ENCODE measurements at places on chromosomes 4 and X.

- DNase-seq: no peak
These were observed 18.0 kb upstream of the PDZD4 start for GRCh38 chrX:153848325-153848724.

DNA sequence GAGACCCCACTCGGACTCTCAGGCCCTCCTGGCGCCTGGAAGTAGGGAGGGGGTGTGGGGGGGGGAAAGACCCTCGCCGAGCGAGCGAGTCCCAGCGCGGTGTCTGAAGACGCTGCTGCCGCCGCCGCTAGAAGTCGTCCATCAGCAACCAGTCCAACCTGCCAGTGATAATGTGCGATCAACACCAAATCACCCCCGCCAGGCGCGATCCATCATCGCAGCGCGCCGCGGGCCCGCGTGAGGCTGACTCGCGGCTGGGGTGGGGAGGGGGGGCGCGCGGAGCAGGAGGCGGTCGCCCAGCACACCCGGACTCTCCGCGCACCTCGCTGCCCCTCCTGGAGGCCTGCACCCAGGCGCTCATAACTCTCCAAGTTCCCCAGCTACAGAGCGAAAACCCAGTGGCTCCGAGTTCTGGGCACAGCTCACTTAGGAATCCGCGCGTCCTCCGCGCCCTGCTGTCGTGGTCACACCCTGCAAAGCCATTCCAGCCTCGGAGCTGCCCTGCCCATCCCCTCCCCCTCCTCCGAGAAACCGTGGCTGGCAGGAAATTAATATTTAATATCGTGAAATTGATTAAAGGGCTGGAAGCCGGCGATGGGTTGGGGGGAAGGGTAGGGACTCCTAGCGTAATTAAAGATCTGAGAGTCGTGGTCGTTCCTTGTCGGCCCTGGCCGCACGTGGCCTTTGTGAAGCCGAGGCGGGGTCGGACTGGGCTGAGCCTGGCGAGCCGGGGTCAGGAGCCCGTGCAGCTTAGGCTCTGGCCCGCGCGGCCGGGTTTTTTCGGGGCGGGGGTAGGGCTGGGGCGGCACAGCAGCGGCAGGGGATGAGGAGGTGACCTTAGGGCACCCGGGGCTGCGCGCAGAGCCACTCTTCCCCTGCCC, 58.1 kb upstream of the BCOR start:
- no peak for DNase-seq

- DNase-seq: no peak
These were observed 646 bp upstream of the FAM3A start for GRCh38 chrX:154516656-154517100.

DNA sequence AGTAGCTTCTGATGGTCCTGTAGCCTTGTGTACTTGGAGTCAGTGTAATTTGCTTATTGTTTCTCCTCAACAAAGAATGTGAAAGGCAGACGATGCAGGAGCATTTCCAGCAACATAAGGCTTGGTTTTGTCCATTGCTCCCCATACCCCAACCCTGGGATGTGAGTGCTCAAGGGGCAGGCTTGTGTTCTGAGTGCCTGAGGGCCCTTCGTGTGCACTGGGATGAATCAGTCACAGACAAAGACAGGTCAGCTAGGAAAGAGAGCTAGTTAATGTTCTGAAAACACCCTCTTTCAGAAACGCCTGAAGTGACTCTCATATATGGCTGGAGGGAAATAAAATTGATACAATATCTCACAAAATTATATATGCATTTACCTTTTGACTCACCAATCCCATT, 59.1 kb downstream of the PRPS1 start:
- no peak for DNase-seq

GRCh38 chr4:82287720-82288119, 86.1 kb downstream of the HNRNPD start:
- no peak for DNase-seq

GRCh38 chr4:57351731-57352130, 241.5 kb upstream of the IGFBP7 start:
- no peak for DNase-seq

DNA sequence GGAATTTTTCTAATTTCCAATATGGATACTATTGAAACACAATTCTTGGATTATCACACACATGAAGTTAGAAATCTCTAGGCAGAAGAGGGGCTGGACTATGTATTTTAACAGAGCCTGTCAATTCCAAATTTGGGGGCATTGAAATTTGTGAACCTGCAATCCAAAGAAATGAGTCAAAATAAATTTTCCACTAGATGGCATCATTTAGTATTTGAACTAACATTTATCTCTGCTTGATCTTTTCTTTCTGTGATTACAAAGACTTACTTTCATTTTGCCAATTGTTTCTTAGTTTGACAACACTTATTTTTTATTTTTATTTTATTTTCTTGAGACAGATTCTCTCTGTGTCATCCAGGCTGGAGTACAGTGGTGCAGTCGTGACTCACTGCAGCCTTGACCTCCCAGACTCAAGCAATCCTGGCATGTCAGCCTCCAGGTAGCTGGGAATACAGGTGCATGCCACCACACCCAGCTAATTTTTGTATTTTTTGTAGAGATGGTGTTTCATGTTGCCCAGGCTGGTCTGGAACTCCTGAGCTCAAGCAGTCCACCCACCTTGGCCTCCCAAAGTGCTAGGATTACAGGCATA, 2.7 kb upstream of the PYURF start:
- no peak for DNase-seq

- no peak for DNase-seq
These were observed 2362.2 kb upstream of the AGA start for GRCh38 chr4:179804440-179804839.

DNA sequence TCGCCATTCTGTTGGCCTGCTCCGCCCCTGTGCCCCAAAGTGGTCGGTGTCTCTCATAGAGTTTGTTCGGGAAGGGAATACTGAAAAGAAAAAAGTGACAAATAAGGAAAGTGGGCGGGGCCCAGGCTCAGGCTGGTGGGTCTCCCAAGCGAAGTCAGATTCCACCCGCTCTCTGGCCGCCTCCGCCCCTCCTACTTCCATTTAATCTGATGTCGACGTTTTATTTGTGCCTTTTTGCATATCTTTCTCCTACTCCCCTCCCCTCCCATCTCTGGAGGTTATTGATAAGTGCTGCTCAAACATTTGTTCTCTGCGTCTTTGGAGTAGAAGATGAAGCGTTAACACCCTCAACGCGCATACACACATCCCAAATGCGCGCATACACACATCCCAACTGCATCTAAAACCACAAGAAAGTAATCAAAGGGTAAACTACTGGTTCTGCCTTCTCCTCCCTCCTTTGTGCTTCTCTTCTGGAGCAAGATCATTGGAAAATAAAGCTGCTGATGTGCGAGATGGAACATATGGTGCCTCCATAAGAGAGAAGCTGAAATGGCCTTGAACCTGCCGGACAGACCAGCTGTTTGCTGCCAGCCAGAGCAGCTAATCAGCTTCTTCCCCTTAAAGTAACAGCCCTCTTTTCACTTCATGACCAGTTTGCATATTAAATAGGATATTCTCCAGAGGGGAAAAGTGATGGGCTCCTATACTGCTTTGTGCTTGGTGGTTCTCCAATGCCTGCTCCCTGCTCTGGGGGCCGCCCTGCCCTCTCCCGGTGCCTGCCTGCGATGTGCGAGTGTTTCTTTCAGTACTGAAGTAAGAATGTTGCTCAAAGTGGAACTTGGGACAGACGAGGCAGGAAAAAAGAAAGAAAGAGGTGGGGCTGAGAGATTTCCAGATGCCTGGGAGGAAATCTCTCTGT, 3.1 kb downstream of the MAMLD1 start:
- no peak for DNase-seq

GRCh38 chr4:153641532-153641931, 42.5 kb upstream of the TLR2 start:
- DNase-seq: no peak

GRCh38 chrX:153853180-153853901, 23.0 kb upstream of the PDZD4 start:
- no peak for DNase-seq

GRCh38 chr4:86269354-86269753, 90.5 kb downstream of the MAPK10 start:
- DNase-seq: no peak

DNA sequence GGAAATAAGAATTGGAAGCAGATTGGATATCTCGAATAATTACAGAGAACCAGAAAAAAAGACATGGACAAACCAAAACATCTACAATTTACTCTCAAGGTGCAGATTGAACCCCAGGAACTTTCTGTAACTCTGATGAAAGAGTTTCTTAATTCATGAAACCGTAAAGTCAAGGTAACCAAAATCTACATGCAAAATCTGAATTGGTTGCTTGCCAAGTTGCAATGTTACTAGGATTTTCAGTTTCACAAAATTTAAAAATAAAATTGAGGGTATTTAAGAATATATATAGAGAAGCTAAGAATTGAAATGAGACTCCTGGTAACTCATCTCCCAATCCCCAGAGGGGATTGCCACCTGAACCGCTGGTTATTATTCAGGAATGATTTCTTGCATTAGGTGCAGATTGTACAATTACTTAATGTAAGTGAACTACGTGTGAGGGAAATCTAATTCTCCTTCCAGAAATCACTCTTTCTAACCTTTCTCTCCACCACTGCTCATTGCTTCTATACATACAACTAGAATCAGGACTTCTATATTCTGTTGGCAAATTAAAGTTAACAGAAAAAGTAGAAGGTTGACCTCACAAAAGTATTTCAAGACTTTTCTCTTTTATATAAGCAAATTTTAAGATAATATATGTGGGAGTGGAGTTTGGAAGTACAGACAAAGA, 221.5 kb upstream of the NDST4 start:
- no peak for DNase-seq

- no peak for DNase-seq
These were observed 66.7 kb upstream of the NDUFC1 start for GRCh38 chr4:139368998-139369397.

DNA sequence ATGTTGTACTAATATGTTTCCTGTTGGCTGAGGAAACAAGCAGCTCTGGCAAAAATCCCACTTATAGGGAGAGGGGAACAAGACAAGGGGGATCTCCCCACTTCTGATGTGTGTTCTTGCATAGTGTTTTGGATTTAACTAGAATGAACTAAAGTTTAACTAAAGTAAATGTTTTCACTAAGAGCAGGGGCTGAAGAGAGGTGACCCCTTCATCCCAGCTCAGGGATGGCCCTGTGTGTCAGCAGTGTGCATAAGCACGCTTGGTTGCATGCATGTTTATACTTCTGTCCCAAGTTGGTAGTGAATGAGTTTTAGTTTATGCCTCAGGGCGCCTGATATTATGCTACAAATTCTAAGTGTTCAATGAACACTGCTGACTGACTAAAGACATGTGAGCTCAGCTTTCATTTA, 169.4 kb downstream of the MGST2 start:
- DNase-seq: no peak

- no peak for DNase-seq
These were observed 73.5 kb upstream of the EMCN start for GRCh38 chr4:100591161-100591876.

GRCh38 chr4:8067274-8067936, 91.2 kb downstream of the ABLIM2 start:
- DNase-seq: no peak

DNA sequence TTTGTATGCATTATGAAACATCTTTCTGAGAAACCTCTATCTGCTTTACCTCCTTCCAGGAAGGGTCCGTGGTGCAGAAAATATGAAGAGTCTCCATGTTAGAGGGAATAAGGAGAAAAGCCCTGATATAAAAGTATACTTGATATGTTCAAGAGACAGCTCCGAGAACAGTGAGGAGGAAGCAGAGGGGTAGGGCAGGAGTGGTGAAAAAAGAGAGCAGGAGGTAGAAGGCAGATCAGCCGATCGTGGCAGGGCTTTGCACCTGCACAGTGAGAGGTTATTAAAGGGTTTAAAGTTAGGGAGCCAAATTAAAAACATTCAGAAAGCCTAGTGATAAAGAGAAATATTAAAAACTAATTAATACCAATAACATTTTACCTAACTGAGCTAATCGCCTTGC, 419.7 kb downstream of the FAT4 start:
- DNase-seq: no peak

GRCh38 chr4:169268951-169269760, 1.6 kb downstream of the SH3RF1 start:
- DNase-seq: no peak

- no peak for DNase-seq
These were observed 30.8 kb upstream of the LRBA start for GRCh38 chr4:151045907-151046306.

DNA sequence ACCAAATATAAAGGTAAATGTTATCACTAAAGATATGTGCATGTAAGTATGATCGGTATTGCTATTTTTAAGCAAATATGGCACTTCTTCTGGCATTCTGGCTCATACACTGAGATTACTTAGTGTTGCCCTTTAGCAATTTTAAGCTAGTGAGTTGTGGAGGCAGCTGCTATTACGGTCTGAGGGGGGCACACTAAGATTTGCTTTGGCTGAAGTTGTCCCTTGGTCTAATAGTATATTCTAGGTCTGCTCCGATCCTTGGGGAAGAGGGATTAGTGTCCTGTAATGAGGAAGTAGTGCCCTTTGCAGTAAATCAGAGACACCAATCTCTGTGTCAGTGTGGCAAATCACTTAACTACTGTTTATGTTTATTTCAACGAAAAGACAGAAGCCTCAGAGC, 196.5 kb upstream of the FTHL17 start:
- DNase-seq: no peak

DNA sequence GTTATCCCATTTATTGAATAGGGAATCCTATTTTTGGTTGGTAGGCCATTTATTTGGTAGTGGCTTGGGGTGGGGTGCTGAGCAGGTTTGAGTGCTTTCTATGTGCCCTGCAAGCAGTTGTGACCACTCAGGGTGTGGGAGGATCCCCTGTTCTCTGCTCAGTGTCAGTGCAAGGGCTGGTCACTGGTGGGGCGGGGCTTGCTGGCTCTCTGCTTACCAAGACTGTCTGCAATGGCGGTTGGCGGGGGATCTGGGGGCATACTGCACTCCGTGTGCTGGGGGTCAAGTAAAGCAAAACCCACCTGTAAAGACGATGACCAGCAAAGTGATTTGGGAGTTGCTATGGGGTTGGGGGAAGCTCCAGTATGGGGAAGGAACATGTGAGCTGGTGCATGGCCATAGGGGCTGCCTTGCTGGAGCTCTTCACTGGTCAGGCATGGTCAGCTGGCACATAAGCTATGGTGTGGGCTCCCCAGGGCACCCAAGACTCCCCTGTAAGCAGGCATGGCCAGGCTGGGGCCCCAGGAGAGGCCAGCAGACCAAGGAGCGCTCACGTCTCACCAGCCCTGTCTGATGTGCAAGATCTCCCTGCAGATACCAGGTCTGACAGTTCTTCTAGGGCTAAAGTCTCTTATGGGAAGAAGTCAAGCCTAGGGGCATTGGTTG, 83.0 kb upstream of the GRXCR1 start:
- DNase-seq: no peak

DNA sequence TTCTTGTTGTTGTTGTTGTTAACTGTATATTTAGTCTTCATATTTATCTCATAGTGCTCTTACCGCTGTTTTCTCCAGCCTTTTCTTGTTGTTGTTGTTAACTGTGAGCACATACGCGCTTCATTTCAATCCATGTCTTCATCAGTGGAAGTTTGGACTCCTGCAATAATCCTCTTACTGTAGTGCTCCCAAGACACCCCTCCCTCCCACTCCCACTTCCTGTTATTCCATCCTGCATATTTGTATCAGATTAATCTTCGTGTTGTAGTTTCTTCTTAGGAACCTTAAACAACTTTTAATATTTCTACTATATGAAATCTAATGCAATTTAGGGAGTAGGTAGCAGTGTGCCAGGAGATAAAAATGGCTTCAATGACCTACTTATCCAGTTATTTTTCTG, 674.8 kb downstream of the RAPGEF2 start:
- no peak for DNase-seq

- no peak for DNase-seq
These were observed 61.9 kb downstream of the NR3C2 start for GRCh38 chr4:148380291-148380690.

All from activated CD4-positive, alpha-beta T cell treated with anti-CD3 and anti-CD28 coated beads, Interleukin-2, amount 50 U/mL, for 4 hours (primary cell).